WTC11 (cell line): ENCODE measurements at places on chromosomes 3 and 15. TPM values are rescaled to one million over a fixed set of nuclear protein-coding genes. Genes with fewer than 3 reads are reported as not detected.

GRCh38 chr3:189838291-189838690, 207.1 kb downstream of the TP63 start:
- H3K27me3 ChIP-seq = no peaks in the 10 kb centered on the region
- H3K4me3 ChIP-seq = no peak overlapping the region
- no peaks in the 10 kb centered on the region for H3K36me3 ChIP-seq
- no peak for DNase-seq

GRCh38 chr15:27757052-27757451, 342.1 kb downstream of the OCA2 start:
- H3K4me1 ChIP-seq = peaks cover 6% of the 10 kb centered on the region
- H3K4me3 ChIP-seq = no peak overlapping the region
- no peak for DNase-seq
- no peaks in the 10 kb centered on the region for H3K36me3 ChIP-seq
- H3K27ac ChIP-seq = no peak overlapping the region

GRCh38 chr3:190621927-190622326, 108.0 kb downstream of the IL1RAP start:
- no peak overlapping the region for H3K4me3 ChIP-seq
- H3K27me3 ChIP-seq = no peaks in the 10 kb centered on the region
- H3K36me3 ChIP-seq = no peaks in the 10 kb centered on the region

- no peak within 1 kb of the TSS; the same call in 1 of the 2 replicates for H3K27ac ChIP-seq
- peaks cover 11% of the 10 kb centered on the region for H3K4me1 ChIP-seq
- H3K4me3 ChIP-seq = peak within 1 kb of the TSS; percentile 63
Measured at GRCh38 chr3:126523745-126524428, at the start of gene CHST13. TSS of gene CHST13 (plus strand) at chr3:126524155. CDS start at chr3:126524333, 178 bp downstream.

- no peak for DNase-seq
- H3K27me3 ChIP-seq = no peaks in the 10 kb centered on the region
- H3K4me3 ChIP-seq = no peak overlapping the region
Measured at GRCh38 chr3:181425074-181425473, 286.7 kb upstream of the SOX2 start.

DNA sequence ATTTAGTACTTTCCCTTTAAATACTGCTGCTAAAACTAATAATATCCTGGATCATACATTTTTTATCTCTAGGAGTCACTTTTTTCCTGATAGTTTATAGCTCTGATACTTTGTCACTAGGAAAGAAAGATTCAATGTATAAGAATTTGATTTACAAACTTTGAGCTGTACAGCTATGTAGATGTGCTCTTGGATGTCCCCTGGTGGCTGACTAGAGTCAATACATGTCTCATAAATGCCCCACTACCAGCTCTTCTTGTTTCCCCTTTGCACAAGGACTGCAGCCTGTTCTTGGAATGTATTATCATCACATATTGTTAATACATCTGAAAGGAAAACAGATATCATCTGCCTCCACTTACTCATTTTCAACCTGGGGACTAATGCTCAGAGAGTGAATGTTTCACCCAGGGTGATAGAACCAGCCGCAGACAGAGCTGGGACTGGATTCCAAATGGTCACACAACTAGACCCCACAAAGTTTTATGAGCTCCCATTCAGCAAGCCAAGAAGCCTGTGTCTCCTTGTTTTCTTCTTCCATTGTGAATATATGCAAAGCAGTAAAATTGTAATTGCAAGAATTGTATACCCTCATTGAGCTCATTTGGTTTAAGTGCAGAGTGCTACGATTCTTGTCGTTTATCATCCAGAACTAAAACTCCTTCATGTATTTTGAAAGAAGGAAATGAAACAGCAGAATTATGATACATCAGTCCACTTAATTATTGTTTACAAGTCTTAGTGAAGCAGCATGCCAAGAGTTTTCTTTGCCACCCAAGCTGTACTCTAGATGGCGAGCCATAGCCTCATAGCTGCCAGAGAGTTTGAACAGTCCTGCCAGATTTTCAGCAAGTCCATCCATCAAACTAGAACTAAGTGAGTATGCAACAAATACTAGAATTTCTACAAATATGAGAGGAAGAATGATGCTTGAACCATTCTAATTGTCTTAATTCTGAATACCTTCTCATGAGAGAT, 261.6 kb upstream of the LMCD1 start:
- H3K4me3 ChIP-seq = no peak overlapping the region
- H3K27ac ChIP-seq = no peak overlapping the region
- DNase-seq = peak; percentile 22
- no peaks in the 10 kb centered on the region for H3K27me3 ChIP-seq
- H3K4me1 ChIP-seq = peaks cover 26% of the 10 kb centered on the region

DNA sequence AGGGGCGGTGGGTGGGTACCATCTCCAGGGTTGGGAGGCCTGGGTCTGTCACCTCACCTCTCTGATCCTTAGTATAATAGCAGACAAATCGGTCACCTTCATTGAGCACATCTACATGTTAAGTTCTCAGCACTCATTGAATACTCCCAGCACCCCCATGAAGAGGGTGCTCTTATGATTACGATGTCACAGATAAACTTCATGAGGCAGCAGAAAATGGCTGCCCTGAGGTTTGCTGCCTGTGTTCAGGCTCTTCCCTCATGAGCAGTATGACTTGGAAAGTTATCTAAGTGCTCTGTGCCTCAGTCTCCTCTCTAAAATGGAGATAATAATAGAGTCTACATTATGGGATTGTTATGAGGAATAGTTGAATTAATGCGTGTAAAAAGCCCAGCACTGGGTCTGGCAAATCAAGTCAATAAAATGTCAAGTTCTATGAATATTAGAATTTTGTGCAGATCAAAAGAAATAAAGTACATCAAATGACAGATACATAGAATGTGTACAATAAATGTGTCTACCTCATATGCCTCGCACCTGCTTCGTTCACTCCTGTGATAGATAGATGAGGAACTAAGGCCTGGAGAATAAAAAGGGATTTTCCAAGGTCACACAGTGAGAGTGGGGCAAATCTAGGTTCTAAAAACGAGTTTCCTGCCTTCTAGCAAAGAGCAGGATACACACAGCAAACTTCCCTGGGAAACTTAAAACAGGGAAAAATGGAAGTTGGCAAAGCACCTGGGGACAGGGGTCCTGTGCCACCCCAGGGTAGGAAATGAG, 142.2 kb upstream of the MRPS22 start:
- H3K36me3 ChIP-seq = peaks cover 4% of the 10 kb centered on the region
- DNase-seq = no peak
- peaks cover 6% of the 10 kb centered on the region for H3K4me1 ChIP-seq
- no peak overlapping the region for H3K27ac ChIP-seq
- H3K27me3 ChIP-seq = peaks cover 6% of the 10 kb centered on the region
- H3K4me3 ChIP-seq = no peak overlapping the region

DNA sequence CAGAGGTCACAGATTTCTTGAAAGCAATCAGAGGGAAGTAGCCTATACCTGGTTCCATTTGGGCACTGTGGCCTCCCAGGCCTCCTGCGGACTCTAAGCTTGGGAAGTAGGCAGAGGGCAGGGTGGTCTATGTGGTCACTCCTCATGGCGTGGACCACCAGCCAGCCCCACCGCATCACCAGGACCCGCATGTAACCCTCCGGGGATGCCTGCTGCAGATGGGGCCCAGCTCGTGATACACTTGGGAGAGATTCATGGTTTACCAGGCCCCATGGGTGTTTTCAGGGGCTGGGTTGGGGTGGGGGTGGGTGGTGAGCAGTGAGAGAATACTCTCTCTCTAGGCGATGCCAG, 123.7 kb downstream of the ASB7 start:
- peaks cover 8% of the 10 kb centered on the region for H3K4me1 ChIP-seq
- H3K27me3 ChIP-seq = no peaks in the 10 kb centered on the region
- H3K36me3 ChIP-seq = no peaks in the 10 kb centered on the region
- no peak for DNase-seq
- H3K27ac ChIP-seq = no peak overlapping the region

DNA sequence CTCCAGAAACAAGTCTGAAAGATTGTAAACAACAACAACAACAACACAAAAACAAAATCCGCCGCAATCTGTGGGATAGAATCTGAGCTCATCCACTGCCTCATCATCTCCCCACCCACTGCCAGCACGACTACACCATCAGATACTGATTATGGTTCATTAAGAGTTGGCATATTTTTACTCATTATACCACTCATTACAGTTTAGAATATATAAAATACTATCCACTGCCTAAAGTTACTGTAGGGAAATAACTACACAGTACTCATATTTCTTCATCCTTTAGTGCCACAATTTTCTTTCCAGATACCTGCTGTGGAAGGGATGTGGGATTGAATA, 152.5 kb upstream of the PEX5L start:
- no peaks in the 10 kb centered on the region for H3K27me3 ChIP-seq
- DNase-seq = no peak
- H3K36me3 ChIP-seq = no peaks in the 10 kb centered on the region

Gene PRR20G
- 0.18 TPM in 1 of 3 replicates, not detected in the others for total RNA-seq

- H3K4me1 ChIP-seq = peaks cover 35% of the 10 kb centered on the region
- no peaks in the 10 kb centered on the region for H3K36me3 ChIP-seq
- DNase-seq = no peak
- H3K27ac ChIP-seq = no peak overlapping the region
- no peak overlapping the region for H3K4me3 ChIP-seq
Measured at GRCh38 chr3:60557122-60557521, 694.1 kb downstream of the FHIT start.

Gene RARB
- total RNA-seq = 0.14 TPM in 1 of 3 replicates, not detected in the others

DNA sequence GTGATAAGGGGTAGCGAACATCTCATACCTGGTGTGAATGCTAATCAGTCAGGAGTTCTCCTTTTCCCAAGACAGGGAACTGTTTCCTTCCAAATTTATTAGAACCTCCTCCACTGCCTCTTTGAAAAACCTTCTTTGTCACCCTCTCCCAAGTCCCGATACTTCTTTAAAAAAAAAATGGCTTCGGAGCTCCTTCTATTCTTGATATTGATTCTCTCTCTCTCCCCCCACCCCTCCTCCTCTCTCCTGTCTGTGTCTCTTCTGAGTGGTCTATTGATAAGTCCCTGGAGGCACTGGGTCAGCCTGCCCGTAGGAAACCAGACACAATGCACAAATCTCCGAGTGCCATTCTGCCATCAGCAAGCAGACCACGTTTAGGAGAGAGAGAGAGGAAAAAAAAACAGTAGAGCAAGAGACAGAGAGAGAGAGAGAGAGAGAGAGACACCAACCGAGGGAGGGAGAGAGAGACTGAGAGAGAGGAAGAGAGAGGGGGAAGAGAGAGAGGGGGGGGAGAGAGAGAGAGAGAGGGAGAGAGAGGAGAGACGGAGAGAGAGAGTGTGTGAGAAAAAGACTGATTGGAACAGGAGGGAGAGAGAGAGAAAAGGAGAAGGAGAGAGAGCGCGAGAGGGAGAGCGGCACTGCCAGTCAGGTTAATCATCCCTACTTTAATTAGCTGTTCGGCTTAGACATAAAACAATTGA, 160.9 kb downstream of the TIGIT start:
- no peak for DNase-seq
- H3K27ac ChIP-seq = no peak overlapping the region
- no peaks in the 10 kb centered on the region for H3K27me3 ChIP-seq
- no peak overlapping the region for H3K4me3 ChIP-seq
- H3K4me1 ChIP-seq = peaks cover 22% of the 10 kb centered on the region

GRCh38 chr15:101650145-101650544, 2.0 kb downstream of the TM2D3 start:
- peaks cover 11% of the 10 kb centered on the region for H3K4me1 ChIP-seq
- no peak overlapping the region for H3K27ac ChIP-seq
- H3K4me3 ChIP-seq = no peak overlapping the region

GRCh38 chr3:182246870-182247269, 535.1 kb downstream of the SOX2 start:
- H3K4me3 ChIP-seq = no peak overlapping the region
- H3K27ac ChIP-seq = no peak overlapping the region; the same call in 1 of the 2 replicates
- H3K27me3 ChIP-seq = no peaks in the 10 kb centered on the region
- DNase-seq = no peak
- no peaks in the 10 kb centered on the region for H3K36me3 ChIP-seq

DNA sequence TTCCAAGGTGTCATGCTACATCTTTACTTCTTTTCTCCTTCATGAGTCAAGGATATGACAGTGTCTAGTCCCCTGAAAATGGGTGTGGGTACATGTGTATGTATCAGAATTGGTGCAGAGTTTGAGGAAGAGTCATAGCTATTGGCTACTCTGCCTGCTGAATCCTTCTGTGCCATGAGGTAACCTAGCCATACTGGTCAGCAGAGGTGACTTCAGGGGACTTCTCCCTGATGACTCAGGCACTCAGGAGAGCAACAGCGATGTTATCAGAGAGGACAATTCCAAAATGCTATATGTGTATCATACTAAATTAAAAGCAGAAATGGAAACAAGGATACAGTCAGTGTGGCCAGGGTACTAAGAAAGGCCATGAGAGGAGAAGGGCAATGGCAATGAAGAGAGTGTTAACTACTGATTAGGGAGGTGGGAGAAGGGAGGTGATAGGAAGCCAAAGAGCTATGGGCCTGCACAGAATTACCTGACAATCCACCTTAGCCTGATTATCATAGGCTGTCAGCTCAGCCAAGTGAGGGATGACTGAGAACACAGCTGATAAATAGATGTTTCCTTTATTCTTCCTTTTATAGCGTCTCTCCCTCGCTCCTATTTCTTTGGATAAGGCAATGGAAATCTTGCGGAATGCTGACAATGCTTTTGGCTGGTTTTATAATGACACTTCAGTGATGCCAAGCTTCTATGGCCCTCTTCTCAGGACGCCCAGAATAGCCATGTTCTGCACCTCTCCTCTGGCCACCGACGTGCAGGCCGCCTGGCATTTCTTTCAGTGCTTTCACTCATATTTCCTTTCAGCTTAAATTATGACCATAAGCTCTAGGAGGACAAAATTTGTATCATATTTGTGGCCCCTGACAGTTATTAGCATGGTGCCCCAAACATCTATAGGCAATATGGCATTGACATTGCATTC, 90.6 kb downstream of the FGF12 start:
- no peak for DNase-seq
- H3K36me3 ChIP-seq = no peaks in the 10 kb centered on the region
- no peak overlapping the region for H3K4me3 ChIP-seq
- H3K27me3 ChIP-seq = no peaks in the 10 kb centered on the region
- no peak overlapping the region for H3K27ac ChIP-seq
- peaks cover 4% of the 10 kb centered on the region for H3K4me1 ChIP-seq

Gene NEDD4
- 2.7 to 4.5 TPM (median 3.8 TPM) in 3 replicates for total RNA-seq

- H3K36me3 ChIP-seq = peaks cover 26% of the 10 kb centered on the region
- no peak overlapping the region for H3K27ac ChIP-seq
- DNase-seq = no peak
- peaks cover 4% of the 10 kb centered on the region; the same call in 1 of the 2 replicates for H3K4me1 ChIP-seq
Measured at GRCh38 chr3:172824229-172824628, 73.7 kb downstream of the ECT2 start.
